Cardiac muscle cell (in vitro differentiated cells and primary cell): ENCODE measurements at places on chromosomes 16 and 17.

DNA sequence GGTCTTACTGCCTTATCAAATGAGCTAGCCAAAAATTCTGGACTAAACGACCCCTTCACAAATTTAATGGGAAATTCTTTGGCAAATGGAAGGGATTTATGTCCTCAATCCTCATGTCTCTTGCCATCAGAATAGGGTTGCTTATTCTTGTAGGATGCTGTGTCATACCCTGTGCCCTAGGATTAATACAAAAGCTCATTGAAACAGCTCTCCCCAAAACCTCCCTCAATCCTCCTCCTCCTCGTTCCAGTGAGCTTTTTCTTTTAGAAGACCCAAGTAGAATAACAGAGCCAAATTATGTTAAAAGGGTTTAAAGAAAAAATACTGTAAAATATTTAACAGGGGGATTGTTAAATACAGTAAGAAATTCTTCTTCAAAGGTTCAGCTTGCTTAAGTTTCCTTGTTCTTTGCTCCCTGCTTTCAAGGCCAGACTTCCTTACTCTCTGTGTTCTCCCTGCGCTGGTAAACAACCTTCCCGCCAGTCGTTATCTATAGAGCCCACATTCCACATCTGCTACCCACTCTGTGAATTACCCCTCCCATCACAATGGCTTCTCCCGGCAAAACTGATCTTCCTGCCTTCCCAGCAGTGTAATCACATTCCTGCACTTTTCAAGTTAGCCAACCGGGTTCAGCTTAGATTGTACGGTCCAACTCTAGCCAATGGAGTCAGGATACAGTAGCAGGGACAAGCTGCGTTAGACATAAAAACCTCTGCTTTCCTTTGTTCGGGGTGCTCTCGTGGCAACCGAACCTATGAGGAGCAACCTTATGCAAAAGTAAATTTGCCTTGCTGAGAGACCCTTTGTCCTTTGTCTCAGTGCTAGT, 9.7 kb downstream of the HPR start:
- H3K27ac ChIP-seq: no peak overlapping the region
- no peak overlapping the region for H3K4me3 ChIP-seq
- peak; percentile 89 for DNase-seq
- peaks cover 3% of the 10 kb centered on the region for H3K4me1 ChIP-seq

DNA sequence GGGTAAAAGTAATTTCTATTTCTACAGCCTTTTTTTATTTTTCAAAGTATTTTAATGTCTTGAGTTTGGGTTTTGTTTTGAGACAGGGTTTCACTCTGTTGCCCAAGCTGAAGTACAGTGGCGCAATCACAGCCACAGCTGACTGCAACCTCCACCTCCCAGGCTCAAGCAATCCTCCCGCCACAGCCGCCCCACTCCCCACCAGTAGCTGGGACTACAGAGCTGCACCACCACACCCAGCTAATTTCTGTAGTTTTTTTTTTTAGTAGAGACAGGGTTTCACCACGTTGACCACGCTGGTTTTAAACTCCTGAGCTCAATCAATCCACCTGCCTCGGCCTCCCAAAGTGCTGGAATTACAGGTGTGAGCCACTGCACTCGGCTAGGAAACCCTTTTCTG, 44.0 kb downstream of the TUBD1 start:
- DNase-seq: peak; percentile 91
- no peaks in the 10 kb centered on the region for H3K27me3 ChIP-seq
- peaks cover 7% of the 10 kb centered on the region for H3K4me1 ChIP-seq

- no peak overlapping the region for H3K27ac ChIP-seq
- peaks cover 3% of the 10 kb centered on the region for H3K4me1 ChIP-seq
- H3K4me3 ChIP-seq: no peak overlapping the region
- no peaks in the 10 kb centered on the region for H3K36me3 ChIP-seq
Observed at GRCh38 chr17:8803531-8804420, 4.6 kb upstream of the MFSD6L start.

DNA sequence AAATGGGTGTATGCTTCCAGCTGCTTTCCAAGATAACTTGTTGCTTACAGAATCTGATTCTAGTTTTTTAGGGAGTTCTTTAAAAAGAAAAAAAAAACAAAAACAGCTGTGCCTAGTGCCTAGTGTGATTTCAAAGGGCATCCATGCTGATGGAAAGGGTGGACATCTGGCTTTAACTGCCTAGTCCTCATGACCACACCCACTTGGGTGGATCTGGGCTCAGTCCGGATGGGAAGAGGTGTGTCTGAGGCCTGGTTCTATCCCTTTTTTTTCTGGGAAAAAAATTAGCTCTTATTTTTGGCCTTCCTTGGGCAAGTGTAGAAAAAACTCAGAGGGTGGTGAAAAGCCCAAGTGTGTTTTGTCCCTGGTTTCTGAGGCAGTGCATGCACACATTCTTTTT, 132.3 kb upstream of the CDH11 start:
- no peak for DNase-seq
- no peaks in the 10 kb centered on the region for H3K36me3 ChIP-seq
- H3K27me3 ChIP-seq: no peaks in the 10 kb centered on the region
- no peak overlapping the region for H3K27ac ChIP-seq

GRCh38 chr16:14489460-14489859, 140.6 kb downstream of the PARN start:
- no peaks in the 10 kb centered on the region for H3K36me3 ChIP-seq
- H3K27ac ChIP-seq: no peak overlapping the region
- H3K4me1 ChIP-seq: peaks cover 38% of the 10 kb centered on the region
- no peak overlapping the region for H3K4me3 ChIP-seq

DNA sequence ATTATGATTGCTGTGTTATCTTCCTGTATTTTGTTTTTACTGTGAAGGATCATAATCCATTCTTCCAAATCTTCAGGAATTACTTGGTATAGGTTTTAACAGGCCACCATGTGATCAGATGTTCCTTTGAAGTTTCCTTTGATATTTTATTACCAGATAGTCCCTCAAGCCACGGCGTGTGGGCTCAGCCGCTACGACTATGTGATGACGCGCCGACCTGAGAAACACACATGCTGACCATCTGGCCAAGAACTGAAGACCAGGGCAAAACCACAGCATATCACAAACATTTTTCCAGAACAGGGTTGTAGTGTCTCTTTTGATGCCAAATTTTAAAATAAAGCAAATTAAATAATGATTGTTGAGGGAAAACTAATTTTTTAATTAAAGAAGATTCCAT, 47.3 kb downstream of the ZCCHC14 start:
- no peak overlapping the region for H3K4me3 ChIP-seq
- H3K27ac ChIP-seq: no peak overlapping the region
- no peaks in the 10 kb centered on the region for H3K4me1 ChIP-seq

DNA sequence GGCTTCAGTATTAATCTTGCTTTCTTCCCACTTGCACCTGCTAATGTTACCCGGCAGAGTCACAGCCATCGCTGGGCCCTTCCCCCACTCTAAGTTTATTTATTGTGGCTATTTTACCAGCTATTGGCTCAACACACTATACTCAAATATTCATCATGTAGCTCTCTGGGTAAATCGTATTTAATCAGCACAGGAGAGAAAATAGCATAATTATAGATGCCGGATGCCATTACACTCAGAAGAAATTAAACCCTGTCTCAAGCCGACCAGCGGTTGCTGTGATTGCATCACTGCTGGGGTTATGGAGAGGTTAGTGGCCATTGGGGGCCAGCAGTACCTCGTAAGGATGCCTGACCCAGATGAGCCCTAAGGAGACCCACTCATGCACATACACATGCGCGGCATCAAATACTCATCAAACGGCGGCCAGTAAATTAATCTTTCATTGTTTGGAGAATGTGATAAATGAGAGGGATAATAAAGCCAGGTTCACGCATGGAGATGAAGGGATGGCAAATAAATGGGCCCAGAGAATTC, 269.5 kb upstream of the ZFHX3 start:
- no peaks in the 10 kb centered on the region for H3K27me3 ChIP-seq
- no peak for DNase-seq
- H3K36me3 ChIP-seq: no peaks in the 10 kb centered on the region
- H3K4me1 ChIP-seq: peaks cover 10% of the 10 kb centered on the region
- H3K27ac ChIP-seq: no peak overlapping the region

DNA sequence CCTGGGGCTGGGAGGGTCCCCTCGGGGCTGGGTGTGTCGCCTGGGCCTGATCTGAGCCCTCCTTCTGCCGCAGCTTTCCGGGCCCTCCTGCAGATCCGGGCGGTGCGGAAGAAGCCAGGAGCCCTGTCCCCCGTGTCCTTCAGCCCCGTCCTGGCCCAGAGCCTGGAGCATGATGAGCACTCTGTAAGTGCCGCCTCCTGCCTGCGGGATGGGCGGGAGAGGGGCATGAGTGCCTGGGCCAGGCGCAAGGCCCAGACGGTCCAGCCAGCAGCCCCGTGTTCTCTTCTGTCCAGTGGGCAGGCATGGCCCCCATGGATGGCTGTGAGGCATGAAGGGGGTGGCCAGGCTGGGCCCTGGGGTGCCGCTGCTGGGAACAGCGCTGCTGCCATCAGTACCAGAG, 16.0 kb upstream of the NUDT16L1 start:
- no peak overlapping the region for H3K4me3 ChIP-seq
- H3K4me1 ChIP-seq: peaks cover 13% of the 10 kb centered on the region
- no peak overlapping the region for H3K27ac ChIP-seq
- H3K27me3 ChIP-seq: no peaks in the 10 kb centered on the region

DNA sequence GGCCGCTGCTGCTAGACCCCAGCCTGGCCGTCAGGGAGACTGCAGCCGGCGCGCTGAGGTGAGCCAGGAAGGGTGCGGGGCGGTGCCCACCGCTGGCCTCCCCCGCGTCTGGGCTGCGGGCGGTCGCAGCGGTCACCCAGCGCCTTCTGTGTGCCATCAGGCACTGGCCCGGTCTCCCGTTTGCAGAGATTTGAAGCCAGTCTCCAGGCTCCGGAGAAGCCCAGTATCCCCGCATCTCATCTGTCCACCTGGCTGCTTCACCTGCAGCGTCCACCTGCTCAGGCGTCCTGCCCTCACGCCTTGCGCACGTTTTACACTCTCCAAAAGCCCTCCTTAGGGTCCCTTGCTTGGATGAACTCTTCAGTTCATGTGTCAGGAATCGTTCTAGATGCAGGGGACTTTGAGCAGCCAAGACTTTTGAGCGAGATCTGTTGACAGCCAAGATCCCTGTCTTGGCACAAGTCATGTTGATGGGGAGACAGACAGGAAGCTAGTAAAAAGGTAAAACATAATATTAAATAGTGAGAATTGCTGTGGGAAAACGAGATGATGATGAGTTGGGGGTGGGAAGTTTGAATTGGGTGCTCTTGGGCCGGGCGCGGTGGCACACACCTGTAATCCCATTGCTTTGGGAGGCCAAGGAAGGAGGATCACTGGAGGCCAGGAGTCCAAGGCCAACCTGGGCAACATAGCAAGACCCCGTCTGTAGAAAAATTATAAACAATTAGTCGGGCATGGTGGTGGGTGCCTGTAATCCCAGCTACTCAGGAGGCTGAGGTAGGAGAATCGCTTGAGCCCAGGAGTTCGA, 916 bp downstream of the HEATR3 start:
- H3K4me3 ChIP-seq: peak overlapping the region; percentile 77
- no peak for DNase-seq
- peaks cover 6% of the 10 kb centered on the region for H3K4me1 ChIP-seq
- no peaks in the 10 kb centered on the region for H3K36me3 ChIP-seq

DNA sequence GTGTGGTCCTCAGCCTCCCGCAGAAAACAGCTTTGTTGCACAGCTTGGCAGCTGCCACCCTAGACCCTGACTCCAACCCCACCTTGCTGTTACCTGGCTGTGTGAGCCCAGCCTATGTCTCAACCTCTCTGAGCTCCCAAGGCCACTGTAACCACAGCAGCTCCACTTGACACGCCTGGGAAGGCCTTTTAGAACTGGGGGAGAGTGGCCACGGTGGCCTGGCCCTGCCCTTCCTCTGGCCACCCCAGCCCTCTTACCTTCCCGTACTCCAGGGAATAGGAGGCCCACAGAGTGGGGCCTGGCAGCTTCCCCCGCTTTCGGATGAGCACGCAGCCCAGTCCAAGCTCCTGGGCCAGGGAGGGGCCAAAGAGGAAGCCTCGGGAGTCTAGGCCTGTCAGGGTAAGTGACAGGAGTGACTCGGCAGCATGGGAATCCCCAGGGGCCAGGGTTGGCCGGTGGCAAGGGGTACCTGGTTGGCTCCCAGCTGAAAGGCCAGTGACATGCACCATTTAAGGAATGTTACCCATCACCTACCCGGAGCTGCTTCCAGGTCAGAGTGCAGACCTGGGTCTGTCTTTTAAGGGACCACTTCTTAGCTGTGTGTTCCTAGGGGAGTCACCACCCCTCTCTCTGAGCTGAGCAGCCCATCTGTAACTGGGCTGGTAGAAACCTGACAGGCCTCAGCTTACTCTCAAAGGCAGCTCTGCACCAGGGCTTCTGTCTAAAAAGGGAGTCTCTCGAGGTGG, 1.4 kb downstream of the APRT start:
- peak overlapping the region; percentile 67 for H3K4me3 ChIP-seq
- H3K27me3 ChIP-seq: no peaks in the 10 kb centered on the region

DNA sequence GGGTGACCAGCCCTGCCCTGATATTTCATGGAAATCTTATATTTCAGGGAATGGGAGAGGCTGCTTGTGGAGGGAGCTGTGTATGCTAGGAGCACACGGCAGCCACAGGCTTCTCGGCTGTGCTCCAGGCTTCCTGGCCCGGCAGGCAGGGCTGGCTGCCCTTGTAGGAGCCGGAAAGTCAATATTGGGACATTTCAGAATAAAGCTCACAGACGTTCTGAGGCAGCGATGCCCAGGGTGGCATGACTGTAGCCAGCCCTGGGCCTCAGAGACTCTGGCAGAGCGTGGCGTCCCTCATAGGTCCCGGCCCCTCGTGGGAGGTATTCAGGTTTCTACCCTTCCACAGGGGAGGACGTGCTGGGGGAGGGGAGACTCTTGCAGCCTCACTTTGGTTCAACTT, 65.7 kb downstream of the BANP start:
- peaks cover 7% of the 10 kb centered on the region for H3K4me1 ChIP-seq
- no peaks in the 10 kb centered on the region for H3K36me3 ChIP-seq
- no peak overlapping the region for H3K27ac ChIP-seq
- no peak for DNase-seq
- no peaks in the 10 kb centered on the region for H3K27me3 ChIP-seq

DNA sequence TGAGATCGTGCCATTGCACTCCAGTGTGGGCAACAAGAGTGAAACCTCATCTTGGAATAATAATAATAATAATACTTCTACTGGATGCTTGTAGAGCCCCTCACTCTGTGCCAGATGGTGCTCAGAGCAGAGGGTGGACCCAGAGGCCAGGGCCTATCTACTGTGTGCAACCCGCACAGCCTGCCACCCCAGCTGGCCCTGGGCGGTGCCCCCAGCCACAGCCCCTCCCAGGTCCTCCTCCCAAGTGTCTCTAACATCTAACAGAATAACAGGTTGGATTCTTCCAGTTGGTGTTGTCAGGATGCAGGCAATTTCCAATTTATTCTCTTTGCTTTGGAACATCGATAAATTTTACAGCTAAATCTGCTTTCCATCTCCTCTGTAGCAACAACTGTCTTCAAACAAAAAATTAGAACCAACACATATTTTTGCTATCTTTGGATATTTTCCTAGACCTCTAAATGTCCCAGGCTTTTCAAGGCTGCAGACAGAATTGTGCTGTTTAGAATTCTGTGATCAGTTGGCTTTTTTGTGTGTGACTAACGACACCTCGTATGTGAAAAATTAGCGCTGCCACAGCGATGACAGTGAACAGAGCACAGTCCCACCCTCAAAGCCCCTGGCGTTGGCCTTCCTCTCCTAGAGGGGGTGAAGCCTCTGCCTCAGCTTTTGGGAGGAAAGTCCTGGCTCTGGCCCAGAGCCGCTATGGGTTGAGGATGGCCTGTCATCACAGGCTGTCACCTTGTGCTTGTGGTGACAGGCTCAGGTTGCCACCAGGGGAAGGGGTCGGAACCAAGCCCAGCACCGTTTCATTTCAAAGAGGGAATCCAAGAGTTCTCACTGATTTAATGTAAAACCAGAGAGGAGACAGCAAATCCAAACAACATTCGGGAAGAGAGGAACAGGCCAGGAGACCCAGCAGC, 7.6 kb upstream of the EVPL start:
- peaks cover 15% of the 10 kb centered on the region for H3K4me1 ChIP-seq
- DNase-seq: no peak
- H3K27me3 ChIP-seq: no peaks in the 10 kb centered on the region
- no peak overlapping the region for H3K4me3 ChIP-seq
- H3K27ac ChIP-seq: peak overlapping the region; percentile 62
